ENCODE measurements at places on chromosomes 2 and 18.

DNA sequence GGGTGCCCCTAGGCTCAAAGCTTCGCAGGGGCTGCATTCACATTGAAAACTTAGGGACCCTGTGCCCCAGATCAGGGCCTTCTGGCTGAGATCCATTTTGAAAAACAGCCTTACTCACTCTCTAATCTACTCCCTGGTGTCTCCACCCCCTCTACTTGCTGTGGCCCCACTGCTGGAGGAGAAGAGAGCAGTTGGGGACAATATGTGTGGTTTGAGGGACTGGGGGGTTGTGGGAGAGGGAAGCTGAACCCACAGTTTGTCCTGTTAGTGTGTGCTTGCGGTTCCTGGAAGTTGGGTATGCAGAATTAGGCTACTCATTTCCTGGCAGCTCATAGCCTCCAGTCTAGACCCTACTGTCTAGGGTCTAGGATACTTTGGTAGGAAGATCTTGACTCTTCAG lies 211.4 kb downstream of the PRKCE start:
- no peak for DNase-seq

- no peak for DNase-seq
Observed at GRCh38 chr18:3901811-3902210, 451.8 kb downstream of the TGIF1 start.

DNA sequence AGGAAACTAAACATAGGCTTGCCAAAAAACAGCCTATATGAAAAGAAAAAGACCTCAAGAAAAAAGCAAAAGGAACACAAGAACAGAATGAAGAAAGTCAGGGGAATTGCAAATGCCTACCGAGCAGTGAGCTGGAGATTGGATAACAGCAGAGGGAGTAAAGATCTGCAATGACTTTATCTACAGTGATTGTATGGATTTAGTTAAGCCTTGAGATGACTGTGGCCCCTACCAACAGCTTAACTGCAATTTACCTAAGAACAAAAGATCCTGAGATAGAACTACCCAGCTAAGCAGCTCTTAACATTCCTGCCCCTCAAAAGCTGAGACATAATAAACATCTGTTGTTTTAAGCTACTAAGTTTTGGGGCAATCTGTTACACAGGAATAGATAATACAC lies 20.5 kb downstream of the LNPK start:
- DNase-seq, result no peak

DNA sequence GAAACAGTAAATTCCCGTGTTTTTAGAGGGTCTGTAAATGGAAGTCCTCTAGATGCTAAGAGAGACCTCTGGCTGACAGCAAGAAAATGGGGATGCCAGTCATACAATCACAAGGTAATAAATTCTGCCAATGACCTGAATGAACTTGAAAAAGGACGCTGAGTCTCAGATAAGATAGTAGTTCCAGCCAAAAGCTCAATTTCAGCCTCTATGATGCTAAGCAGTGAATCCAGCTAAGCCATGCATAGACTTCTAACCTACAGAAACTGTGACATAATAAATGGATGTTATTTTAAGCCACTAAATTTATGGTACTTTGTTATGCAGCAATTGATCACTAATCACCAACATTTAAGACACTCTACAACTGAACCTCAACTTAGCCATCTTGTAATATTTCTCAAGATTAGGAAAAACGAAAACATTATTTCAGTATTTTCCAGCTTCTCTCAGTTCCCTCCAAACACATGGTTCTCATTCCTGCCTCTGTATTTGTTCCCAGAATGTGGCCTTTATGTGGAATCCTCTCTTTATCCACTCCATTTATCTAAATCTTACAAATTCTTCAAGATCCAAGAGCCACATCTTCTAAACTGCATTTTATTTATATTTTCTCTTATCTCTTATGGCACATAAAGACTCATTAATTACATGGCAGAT lies 331.1 kb downstream of the GULP1 start:
- no peak for DNase-seq

GRCh38 chr18:49672853-49673252 lies 111.0 kb downstream of the LIPG start:
- DNase-seq, result no peak

DNA sequence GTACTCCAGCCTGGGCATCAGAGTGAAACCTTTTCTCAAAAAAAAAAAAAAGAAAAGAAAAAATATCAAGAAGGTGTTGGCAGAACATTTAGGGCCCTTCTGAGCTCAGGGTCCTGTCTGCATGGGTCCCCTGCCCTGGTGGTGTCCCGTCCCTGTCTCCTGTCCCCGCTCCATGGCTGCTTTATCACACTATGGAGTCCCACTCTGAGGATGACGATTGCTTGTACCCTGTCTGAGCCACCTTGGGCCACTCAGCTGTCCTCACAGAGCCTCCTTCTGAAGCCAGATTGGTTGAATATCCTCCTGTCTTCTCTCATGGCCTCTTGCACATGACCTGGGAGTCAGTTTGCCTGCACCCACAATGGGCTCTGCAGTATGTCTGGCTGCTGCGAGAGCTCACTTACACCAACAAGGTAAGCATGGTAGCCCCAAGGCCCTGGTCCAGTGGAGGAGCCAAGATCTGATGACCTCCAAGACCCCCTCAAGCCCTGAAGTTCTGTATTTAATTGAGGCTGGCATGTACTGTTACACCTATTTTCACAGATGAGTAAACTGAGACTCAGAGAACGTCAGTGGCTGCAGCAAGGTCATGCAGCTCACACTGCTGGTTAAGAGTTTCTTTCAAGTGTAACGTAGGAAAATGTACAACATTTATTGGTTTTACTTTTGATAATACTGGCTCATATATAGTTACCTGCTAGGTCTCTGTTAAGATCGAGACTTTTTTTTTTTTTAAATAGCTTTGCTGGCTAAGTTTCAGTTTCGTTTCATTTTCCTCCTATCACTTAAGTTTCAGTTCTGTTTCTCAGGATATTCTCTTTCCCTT lies 16.9 kb upstream of the ZCCHC2 start:
- DNase-seq, result no peak

- DNase-seq, result no peak
Observed at GRCh38 chr2:14445670-14446069, 186.8 kb upstream of the LRATD1 start.

DNA sequence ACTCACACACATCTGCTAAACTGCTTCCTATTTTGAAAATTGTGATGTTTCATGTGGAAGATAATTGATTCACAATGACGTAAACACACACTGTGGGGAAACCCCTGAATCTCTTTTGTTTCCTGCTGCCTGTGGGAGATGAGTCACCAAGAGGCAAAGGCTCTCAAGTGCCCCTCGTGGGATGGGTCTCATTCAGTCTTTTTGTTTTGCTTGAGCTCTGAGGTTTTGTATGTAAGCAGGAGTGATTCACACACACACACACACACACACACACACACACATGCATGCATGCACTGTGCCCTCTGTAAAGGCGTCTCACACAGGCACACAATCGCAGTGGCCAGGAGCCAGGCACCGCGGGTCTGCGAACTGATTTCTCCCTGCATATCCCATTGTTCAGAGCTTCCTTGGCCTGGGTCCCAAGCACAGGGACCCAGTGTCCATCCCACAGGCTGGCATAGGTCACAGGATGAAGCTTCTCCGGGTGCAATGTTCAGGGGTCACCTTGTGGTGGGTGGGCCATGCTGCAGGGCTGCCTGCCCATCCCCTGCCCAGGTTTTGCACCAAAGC lies 12.1 kb upstream of the ARHGEF4 start:
- DNase-seq, result peak; percentile 87

DNA sequence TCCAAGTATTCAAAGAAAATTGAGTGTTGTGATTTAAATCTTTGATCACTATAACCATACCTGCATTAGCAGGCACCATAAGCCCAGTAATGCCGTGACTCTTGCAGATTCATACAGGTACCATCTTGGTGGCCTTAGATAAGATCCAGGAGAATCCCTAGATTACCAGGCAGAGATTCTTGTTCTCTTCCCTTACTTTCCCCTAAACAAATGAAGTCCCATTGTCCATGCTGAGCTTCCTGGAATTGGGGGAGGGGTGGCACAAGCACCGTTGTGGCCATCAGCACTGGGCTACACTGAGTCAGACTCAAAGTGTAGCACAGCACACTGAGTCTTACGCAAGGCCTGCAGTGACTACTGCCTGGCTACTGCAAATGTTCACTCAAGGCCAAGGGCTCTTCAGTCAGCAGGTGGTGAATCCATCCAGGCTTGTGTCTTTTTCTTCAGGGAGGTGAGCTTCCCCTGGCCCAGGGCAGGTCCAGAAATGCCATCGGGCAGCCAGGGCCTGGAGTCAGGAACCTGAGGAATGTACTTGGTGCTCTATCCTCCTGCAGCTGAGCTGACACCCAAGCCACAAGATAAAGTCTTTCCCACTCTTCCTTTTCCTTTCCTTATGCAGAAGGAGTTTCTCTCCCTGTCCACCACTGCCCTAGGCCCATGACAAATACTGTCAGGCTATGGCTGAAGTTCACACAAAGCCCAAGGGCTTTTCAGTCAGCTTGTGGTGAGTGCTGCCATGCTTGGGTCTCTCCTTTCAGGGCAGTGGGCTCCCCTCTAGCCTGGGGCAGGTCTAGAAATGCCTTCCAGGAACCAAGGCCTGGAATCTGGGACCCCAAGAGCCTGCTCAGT lies 52.6 kb downstream of the CD28 start:
- no peak for DNase-seq

GRCh38 chr18:48580782-48581181 lies 42.0 kb downstream of the CTIF start:
- DNase-seq, result no peak

GRCh38 chr2:36379710-36380448 lies 24.3 kb downstream of the CRIM1 start:
- DNase-seq, result no peak

DNA sequence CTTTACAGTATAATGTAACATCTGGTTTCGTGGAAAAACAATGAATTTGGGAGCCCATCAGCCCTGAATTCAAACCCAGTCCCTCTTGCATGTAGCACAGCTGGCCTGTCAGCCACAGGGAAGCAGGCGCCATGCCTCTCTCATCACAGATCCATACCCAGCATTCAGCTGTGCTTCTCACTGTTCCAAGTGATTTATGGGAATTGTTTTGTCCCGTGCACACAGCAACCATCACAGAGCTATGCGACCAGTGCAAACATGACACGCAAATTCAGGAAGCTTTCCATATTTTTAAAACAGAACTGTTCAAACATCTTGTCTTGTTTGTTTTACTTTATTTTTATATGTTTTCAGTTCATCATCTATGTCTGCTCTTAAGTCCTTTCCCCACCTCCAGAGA lies 496.1 kb downstream of the EIPR1 start:
- no peak for DNase-seq

Data from HTR-8/SVneo (cell line).